Psoas muscle (tissue), 8 donors: ENCODE measurements at places on chromosomes 3 and 15. TPM values are rescaled to one million over a fixed set of nuclear protein-coding genes. Genes with fewer than 3 reads are reported as not detected.

GRCh38 chr15:73856458-73857192, 16.7 kb upstream of the TBC1D21 start:
- peak; percentile 58 for DNase-seq

DNA sequence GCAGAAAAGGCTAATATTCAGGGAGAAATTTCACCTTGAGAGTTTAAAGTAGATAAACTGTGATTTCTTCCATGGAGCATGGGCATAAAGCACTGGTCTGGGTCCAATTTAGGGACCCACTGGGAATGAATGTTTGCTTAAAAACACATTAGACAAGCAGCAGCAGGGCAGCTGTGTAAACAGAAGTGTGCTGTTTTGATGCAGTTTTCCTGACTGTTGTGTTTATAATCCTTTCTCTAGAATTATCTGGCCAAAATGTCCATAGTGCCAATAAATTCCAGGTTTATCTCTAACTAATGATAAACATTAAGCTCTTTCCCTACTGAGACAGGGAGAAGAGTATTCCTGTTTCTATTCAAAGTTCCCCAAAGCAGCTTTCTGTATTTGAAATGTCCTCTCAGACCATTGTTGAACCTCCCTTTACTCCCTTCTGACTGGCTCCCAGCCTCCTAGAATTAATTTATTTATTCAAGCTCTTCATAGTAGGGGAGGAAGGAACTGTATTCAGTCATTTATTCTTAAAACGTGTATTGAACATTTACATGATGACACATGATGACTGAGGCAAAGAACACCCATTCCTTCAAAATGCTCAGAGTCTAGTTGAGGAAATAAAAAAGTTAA, 7.0 kb upstream of the TM4SF18 start:
- DNase-seq: no peak

- no peak for DNase-seq
These were observed 759.4 kb upstream of the GBE1 start for GRCh38 chr3:82520846-82521245.

GRCh38 chr3:30649572-30650318, 43.3 kb downstream of the TGFBR2 start:
- no peak for DNase-seq

DNA sequence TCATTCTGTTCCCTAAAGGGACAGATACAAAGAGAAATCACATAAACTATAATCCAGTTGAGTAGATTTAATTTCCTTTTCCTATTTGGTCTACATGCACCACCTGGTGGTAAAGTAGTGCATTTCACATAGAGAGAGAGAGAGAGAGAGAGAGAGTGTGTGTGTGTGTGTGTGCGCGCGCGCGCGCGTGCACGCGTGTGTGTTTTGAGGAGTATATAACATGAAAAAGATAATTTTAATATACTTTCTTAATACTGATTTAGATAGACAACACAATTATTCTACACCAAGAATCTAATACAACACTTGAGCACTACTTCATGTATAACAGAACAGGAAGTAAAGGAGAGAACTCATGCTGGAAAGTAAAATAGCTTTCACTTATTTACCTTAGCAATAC, 1.1 kb upstream of the FGF7 start:
- DNase-seq: peak; percentile 62

DNA sequence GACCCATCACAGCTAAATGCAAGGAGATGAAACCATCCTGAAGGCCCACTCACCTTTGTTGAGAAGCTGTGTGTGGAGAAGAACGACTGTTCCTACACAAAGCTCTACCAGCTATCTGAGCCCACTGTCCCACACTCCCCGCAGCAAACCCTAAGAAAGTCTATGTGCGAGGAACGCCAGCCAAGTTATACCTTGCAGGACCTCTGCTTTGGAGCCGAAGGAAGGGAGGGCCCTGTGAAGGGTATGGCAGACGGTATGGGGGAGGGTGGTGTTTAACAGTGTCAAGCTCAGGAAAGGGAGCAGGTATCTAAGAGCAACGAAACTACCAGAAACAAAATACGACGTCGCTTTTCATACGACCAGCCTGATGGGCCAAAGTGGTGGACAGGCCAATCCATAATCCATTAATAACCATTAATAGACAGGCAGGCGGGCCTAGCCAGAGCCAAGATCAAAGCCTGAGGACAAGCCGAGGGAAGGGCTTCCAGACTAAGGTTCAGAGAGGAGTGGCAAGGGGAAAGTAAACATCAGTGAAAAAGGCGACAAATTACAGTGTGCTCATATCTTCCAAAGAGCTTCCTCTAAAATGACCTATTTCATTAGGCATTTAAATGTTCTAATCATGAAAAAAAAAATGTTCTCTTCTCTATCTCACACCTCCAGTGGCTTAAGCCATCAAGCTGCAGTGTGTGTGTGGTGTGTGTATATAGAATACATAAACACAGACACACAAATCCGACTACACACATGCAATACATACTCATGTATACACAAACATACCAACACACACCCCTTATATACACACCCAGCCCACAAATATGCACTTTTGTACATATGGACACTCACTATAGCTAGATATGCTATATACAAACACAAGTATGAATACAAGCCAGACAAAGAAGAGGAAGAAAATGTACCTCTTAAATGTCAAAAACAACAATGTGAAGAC, 43.9 kb downstream of the PTPN23 start:
- peak; percentile 19 for DNase-seq

DNA sequence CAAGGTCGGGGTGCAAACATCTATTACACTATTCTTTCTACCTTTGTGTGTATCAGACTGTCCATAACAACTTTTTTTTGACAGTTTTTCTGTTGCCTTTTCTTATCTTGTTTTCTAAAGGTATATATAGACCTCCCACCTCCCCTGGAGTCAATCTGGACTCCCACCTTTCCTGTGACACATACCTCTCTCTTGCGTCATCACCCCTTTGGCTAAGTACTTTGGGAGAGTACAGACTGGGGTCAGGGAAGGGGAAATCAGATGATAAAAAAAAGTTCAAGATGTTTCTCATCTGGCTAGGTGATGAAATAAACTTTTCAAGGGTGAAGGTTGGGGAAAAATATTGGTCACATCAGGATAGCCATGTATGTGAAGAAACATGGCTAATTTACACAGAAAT, 17.2 kb downstream of the TSPAN3 start:
- DNase-seq: no peak

- no peak for DNase-seq
These were observed 334.0 kb upstream of the NR2F2 start for GRCh38 chr15:95996494-95996893.

ADGRG7 gene
- not detected for total RNA-seq

GRCh38 chr3:191449256-191449655, 11.7 kb upstream of the PYDC2 start:
- no peak for DNase-seq

ITPKA gene
- total RNA-seq: 1.3 TPM

TMEM212 gene
- not detected for total RNA-seq

- no peak for DNase-seq
These were observed 217.3 kb upstream of the P2RY1 start for GRCh38 chr3:152617609-152618008.

- no peak for DNase-seq
These were observed 8.8 kb downstream of the CACNA2D3 start for GRCh38 chr3:54131026-54131605.

NIPA2 gene
- 28.2 TPM for total RNA-seq

ENTPD3 gene
- total RNA-seq: 0.30 TPM

DNA sequence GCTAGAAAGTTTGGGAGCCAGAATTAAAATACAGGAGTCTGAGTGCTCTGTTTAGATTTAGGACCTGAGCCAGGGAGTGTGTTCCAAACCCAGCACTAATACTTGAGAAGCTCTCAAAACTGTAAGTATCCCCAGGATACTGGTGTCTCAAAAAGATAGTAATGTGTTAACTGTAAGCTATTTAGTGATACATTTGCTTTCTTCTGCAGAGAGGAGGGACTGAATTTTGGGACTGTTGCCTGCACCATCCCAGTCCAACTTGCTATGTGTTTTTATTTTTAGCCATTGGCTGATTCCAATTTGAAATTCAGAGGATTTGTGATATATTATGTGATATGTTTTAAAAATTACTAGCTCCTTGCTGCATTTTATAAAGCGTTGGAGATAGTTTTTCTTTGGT, 31.5 kb downstream of the UBE2E1 start:
- no peak for DNase-seq

GRCh38 chr15:40155270-40155910, 5.5 kb upstream of the BUB1B start:
- DNase-seq: no peak

SLC30A4 gene
- total RNA-seq: 2.1 TPM

- DNase-seq: no peak
These were observed 57.7 kb downstream of the PRTG start for GRCh38 chr15:55685286-55685685.

GRCh38 chr15:41486286-41486685, 7.4 kb upstream of the ITPKA start:
- DNase-seq: no peak

DNA sequence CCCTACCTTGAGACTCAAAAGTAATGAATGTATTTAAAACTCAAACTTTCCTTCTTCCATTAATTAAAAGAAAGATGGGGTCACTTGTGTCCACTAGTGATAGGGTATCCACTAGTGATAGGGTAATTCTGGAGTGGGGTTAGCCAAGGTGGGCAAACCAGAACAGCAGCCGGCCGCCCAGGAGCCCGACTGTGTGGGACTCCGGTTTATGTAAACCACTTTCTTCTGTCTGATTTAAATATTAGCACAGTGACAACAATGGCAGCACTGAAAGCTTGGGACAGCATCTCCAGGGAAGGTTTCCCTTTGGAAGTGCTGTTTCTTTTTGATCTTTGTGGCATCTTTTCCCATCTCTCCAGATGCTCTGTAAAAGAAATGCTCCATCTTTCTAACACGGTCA, 722 bp downstream of the MYZAP start:
- no peak for DNase-seq

RMDN3 gene
- 17.1 TPM for total RNA-seq

DNA sequence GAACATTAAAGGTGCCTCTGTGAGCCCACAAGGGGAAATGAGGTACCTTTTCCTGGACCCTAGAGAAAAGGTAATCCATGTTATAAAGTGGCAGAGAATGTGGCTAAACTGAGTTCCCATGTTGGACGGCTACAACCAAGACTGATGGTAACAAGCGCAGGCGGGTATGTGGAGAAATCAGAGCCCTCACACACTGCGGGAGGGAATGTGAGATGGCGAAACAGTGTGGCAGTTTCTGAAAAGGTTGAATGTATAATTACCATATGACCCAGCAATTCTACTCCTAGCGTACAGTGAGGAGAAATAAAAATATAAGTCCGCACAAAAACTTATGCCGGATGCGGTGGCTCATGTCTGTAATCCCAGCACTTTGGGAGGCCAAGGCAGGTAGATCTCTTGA, 24.1 kb upstream of the SHISA5 start:
- no peak for DNase-seq

- no peak for DNase-seq
These were observed 9.2 kb downstream of the EID1 start for GRCh38 chr15:48887144-48887543.

UROC1 gene
- not detected for total RNA-seq

DNA sequence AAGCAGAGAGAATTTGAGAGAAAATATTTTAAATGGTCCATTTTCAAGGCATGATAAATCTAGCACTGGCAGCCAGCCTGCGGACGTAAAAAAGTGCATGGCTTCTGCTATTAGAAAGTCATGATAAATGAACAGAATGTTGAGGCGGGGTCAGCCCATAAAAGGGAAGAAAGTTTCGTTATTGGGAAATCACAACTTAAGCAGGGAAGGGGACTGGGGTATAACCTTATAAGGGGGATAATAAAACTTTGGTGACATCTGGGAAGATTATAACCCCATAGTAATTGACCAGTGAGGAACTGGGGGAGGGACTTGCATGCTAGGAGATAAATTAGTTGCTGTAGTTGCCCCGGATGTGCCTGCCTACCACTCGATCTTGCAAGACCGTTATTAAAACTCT, 88.4 kb upstream of the PLSCR4 start:
- DNase-seq: no peak

DNA sequence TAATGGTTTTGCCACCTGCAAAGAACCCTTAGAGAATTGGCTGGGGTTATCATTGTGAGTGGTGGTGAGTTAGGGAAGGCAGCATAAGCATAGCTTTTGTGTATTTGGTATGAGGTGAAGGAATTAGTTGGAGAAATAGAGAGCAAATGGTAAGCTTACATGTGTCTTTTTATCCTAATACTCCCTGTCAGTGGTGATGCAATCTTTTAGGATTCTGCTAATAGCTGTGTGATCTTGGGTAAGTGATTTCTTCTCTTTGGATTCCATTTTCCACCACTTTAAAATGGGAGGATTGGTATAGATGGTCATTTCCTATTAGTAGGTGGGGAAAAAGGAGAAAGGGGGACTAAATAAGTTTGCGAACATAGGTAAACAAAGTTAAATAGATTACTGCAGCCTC, 30.9 kb downstream of the PIAS1 start:
- DNase-seq: no peak

DNA sequence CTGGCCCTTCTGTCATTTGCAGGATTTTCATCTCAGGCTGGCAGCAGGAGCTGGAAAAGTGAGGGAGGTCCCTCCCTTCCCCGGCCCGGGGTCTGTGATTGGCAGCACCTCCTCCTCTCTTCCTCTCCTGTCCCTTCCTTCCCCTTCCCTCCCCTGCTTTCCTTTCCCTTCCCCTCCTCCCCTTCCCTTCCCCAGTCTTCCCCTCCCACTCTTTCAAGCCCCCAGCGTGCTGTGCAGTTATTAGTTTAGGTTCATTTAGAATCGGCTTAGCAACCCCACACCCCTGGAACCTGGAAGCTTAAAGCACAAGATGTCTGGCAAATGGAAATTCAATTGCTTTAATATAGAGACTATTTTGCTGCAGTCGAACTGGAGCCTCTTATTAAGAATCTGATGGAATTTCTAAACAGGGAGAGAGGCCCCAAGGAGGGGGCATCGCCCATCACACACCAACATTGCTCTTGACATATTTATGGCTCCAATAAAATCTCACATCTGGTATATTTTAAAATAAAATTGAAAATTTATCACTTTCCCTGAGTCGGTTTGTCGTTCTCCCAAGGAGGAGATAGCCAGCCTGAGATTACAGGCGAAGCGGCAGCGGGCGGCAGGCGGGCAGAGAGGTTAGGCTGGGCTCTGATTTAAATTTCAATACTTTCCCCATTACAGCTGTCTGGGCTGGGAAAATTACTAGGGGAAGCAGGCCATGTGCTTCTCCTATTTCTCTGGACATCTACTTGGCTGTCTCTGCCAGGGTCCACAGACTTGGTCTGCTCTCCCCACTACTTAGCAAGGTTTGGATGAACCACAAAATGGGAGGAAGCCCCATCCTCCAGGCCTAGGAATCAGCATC, 98.9 kb downstream of the LINGO1 start:
- peak; percentile 6 for DNase-seq

TMCC1 gene
- total RNA-seq: 38.1 TPM

INKA1 gene
- 20.1 TPM for total RNA-seq
